ENCODE measurements at places on chromosomes 3 and 15.
A peak's percentile ranks its signal among the peaks of the same experiment; 100 is the strongest.

DNA sequence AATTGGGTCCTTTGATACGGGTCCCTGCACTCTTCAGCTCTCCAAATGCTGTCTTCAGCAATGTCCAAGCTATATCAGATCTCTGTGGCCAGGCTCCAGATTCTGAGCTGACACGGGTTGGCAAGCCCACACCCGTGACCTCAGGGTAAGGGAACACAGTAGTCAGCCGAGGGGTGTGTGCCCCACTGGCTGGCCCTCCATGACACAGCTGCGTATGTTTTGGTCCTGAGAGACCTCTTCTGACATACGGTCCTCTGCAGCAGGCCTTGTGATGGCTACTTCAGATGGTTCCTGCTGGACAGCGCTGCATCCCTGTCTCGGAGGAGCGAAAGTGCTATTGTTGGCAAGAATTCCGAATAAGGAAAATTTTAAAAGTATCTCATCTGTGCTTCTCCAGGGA lies 85.2 kb upstream of the ADAMTS17 start:
- no peak for DNase-seq

DNA sequence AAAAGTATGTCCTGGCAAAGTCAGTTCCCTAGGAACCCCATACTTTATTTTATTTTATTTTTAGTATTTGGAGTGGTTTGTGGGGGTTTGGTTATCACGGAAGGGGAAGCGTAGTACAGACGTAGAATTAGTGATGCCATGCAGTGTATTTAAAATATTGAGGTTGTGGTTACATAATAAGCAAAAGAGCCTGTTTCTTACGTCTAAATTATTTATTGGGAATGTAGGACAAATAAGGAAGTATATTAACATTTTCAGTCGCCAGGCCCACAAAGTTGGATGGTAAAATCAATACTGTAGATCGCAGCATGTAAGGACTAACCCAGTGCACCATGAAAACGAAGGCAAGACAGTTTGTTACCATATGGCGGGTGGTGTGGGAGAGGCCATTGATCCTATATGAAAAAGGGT lies 558 bp downstream of the DTWD1 start:
- peak; percentile 12 for DNase-seq

GRCh38 chr3:9986230-9986725 lies 363 bp downstream of the EMC3 start:
- DNase-seq = no peak

- no peak for DNase-seq
These were observed 63.8 kb upstream of the XCR1 start for GRCh38 chr3:46091046-46091445.

- no peak for DNase-seq
These were observed 100.1 kb upstream of the PROK2 start for GRCh38 chr3:71885006-71885405.

DNA sequence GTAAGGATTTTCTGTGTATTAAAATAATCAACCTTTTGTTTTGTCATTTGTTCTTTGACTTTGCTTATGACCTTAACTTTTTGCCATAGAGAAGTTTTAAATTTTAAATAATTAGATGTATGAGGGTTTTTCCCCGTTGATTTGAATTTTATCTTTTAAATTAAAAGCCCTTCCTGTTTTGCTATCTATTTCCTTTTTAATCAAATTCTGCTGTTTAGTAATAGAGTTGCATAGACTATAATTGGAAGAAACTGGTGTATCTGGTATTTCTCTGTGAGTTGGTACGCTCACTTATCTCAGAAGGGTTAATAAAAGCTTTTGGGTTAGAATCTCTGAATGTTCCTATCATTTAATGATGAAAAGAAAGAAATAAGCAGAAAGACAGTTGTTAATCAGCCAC lies 82.2 kb downstream of the LRRC3B start:
- no peak for DNase-seq

GRCh38 chr3:130950124-130950523 lies 56.2 kb downstream of the ATP2C1 start:
- no peak for DNase-seq

DNA sequence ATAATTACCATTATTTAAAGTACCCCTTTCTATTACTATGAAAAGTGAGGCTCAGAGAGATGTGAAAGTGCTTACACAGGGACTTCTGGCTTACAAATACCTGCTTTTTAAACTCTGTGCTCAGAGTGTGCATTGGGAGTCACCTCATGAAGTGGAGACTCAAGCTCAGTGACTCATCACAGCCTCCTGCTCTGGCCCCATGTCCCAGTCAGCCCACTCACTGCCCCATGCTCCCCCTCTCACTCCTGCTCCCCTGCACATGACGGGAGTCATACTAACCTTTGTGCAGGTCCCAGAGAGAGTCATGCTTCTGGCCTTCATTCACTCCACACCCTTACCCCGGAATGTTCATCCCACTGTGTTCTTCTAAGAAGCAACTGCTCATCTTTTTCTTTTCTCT lies 20.2 kb downstream of the CCR1 start:
- DNase-seq = no peak

- no peak for DNase-seq
These were observed 77.8 kb upstream of the HES1 start for GRCh38 chr3:194058189-194058571.

- DNase-seq = no peak
These were observed 35.0 kb upstream of the PLCL2 start for GRCh38 chr3:16849795-16850194.

GRCh38 chr15:80856809-80857377 lies 77.7 kb downstream of the CEMIP start:
- DNase-seq = no peak

DNA sequence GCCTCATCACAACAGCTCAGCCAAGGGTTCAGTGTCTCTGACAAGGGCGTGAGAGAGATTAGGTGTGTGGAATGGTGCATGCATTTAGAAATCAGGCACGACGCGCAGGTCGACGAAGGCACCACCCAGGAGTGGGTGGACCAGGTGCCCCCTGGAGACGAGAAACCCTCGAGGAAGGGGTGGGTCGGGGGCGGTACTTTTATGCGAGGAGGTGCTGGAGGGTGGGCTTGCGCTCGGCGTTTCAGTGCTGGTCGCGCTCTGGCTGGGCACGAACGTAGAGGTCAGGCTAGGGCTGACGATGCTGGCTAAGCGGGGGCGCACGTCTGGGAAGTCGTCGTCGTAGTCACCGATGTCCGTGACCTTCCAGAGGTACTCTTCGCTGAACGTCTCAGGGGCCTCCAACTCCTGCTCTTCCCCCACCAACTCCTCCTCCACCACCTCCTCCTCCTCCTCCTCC lies 393 bp downstream of the ERICH6 start:
- peak; percentile 53 for DNase-seq

DNA sequence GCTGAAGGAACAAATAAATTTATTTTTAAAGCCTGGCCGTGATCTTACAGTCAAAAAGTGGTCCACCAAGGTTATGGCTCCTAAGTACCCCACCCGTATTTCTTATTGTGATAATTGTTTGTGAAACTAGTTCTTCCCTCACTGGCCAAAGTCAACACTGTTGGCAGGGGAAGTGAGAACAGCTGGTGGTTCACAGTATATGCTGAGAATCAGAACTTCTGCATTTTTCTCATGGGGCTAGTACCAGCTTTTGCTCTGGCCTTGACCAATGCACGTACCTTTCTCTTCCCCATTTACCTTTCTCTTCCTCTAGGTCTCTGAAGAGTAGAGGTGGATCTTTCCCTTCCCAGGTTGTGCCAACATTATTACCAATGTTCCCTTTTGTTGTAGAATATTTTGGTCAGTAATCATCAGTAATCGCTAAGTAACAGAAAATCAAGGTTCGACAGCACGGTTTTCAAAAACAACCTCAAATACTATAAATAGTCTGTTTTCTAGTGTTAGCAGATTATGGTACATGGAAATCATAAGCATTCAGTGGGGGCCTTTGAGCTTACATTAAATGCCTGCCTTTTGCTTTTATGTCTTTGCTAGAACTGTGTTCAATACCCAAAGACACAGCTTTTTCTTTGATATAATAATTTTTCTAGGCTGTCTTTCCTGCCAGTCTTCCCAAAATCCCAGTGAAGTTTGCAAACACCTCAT lies 268.0 kb downstream of the LPP start:
- DNase-seq = no peak

- peak; percentile 22 for DNase-seq
These were observed 835 bp downstream of the ARIH2 start for GRCh38 chr3:48919215-48920138.

GRCh38 chr3:13522236-13522635 lies 26.7 kb upstream of the FBLN2 start:
- no peak for DNase-seq

DNA sequence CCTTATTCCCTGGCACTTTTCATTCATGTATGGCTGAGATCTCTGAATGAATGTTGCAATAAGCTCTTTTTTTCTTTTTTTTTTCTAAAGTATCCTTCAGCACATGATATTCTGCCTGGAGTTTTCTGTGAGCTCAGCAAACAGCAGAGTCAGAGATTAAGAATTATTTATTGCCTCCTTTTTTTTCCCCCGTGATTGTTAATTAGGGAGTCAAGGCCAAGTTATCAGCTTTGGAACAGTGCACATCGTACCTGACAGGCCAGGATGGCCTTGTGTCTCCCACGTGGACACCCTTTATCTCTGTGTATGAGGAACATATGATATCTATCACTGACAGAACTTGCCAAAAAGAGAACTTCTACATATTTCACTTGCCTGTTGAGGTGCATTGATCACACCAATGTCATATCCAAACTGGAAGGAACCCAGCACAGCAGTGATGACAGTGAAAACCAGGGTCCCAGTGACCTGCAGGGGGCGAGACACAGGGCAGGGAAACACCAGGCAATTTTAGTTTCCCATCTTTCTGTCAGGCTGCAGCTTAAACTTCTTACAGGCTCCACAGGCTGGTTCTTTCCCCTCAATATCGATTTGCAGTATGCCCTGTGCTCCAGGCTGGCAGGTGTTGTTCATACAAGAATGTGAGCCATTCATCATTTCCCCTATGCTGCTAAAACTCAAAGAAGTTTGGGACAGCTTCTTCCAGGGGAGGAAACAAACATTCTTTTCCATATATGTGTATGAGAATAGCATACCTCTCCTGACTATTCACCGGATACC lies 8.2 kb downstream of the SLC2A2 start:
- no peak for DNase-seq
